Fibroblast of lung (primary cell): ENCODE measurements at places on chromosomes 2 and 18. TPM values are rescaled to one million over a fixed set of nuclear protein-coding genes. Genes with fewer than 3 reads are reported as not detected.

DNA sequence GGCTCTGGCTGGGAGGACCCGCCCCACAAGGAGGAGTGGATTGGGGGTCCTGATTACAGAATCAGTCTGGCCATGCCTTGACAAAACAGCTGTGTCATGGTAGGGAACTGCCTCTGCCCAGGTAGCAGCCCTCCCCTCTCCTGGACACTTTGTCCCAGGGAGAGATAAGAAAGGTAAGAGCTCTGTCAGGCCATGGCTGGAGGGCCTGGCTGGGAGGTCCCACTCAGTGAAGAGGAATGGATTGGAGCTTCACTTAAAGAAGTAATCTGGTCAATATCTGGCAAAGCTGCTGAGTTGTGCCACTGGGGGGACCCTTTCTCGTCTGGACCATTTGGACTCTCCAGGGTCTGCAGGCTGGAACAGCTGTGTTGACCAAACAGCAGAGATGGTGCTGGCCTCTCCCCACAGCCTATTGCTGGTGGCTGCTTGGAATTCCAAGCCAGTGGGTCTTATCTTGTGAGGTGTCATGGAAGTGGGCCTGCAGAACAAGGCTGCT is 75.4 kb downstream of the EPC2 start:
- H3K27me3 ChIP-seq = no peaks in the 10 kb centered on the region
- DNase-seq = no peak
- H3K4me1 ChIP-seq = peaks cover 5% of the 10 kb centered on the region
- no peak overlapping the region for H3K27ac ChIP-seq

- H3K4me3 ChIP-seq = no peak overlapping the region
- H3K36me3 ChIP-seq = no peaks in the 10 kb centered on the region
- DNase-seq = no peak
Measured at GRCh38 chr18:52082246-52082645, 257.8 kb upstream of the DCC start.

DNA sequence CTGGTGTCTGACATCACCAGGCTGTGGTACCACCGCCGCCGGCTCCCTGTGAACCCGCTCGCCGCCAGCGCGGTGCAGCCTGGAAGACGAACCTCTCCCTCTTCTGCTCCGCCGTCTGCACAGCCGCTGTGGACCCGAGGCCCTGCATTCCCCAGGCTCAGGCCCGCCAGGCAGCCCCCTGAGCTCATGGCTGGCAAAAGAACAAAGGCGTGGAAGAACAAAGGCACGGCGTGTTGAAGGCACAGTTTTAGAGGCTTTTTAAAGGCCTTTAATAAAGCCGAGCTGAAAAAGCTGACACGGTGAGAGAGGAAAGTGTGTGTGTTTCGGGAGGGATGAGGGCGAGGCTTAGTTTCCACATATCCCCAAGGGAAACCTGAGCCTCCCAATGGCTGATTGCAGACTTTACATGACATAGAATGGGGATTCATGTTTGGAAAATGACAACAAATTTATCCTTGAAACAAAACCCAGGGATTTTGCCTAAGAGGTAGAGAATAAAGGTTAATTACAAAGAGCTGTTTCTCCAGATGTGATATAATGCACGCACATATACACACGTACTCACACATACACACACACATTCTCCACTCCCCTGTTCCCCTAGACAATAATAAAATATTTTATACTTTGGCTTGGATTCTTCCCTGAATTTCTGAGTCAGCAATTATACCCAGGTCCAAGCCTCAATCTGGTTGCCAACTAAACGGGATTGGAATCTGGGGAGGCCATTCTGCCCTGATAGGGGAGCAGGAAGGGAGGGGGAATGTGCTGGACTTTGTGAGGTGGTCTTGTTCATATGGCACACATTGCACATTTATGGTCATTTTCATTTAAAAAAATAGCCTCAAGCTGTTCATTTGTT is 39.7 kb downstream of the RFX8 start:
- peaks cover 6% of the 10 kb centered on the region for H3K4me1 ChIP-seq
- peak; percentile 66 for DNase-seq
- no peak overlapping the region for H3K4me3 ChIP-seq

DNA sequence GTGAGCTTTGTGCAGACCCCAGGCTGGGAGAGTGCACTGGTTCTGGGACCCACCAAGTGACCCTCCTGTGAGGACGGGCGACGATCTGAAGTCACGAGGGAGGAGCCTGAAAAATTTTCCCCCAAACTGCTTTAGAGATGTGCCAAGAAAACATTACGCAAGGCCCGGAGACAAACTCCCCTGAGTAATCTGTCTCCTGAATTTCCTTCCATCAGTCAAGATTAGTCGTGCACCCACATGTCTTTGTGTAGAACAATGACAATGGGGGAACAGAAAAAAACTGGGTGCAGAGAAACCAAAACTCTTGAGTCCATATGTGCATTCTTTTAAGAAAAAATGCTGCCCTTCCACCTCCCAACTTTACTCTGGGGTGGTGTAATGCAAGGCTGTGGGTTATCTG is 12.6 kb upstream of the NCK2 start:
- H3K27me3 ChIP-seq = no peaks in the 10 kb centered on the region
- no peaks in the 10 kb centered on the region for H3K36me3 ChIP-seq
- no peak overlapping the region for H3K27ac ChIP-seq
- no peak overlapping the region for H3K4me3 ChIP-seq
- H3K4me1 ChIP-seq = peaks cover 2% of the 10 kb centered on the region
- peak; percentile 70 for DNase-seq

- H3K27ac ChIP-seq = no peak overlapping the region
- peaks cover 8% of the 10 kb centered on the region for H3K4me1 ChIP-seq
- H3K27me3 ChIP-seq = no peaks in the 10 kb centered on the region
Measured at GRCh38 chr2:222912117-222912516, 51.3 kb downstream of the ACSL3 start.

DNA sequence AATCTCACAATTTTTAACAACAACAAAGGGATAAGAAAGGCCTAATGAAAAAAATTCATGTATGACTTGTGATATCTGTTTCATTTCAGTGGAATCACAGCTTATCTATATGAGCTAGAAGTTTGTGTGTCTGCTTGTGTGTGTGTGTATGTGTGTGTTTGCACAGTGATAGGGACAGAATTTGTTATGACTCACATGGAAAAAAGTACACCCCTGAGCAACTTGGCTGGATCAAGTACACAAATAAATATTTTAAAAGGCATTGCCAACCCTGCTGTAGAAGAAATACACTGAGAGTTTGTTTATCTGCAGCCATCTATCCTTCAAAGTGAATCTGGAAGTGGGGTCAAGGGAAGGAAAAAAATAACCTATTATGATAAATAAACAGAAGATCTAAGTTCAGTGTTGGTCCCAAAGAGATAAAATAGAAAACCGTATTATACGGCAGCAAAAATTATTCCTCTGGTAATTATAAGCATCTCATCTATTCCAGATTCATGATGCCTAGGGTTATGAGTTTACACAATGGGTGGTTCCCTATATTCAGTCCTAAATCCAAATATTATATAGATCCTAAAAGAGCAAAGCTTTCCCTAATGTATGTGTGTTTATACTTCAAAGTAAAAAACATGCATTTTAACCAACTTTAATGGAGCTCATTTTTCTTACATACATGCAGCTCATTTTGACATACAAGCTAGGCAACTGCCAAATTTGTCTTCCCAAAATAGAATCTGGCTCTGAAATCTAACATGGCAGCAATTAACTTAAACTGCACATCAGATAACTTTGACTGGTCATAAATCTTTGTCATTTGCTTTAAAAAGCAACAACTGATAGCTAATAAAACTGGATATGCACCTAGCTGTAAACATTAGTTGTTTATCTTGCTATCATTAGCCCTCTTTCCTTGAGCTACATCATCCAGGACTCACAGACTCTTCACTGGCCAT is 420.6 kb downstream of the IRS1 start:
- H3K36me3 ChIP-seq = no peaks in the 10 kb centered on the region
- no peaks in the 10 kb centered on the region for H3K27me3 ChIP-seq
- DNase-seq = peak; percentile 55
- H3K4me3 ChIP-seq = no peak overlapping the region
- no peaks in the 10 kb centered on the region for H3K4me1 ChIP-seq
- no peak overlapping the region for H3K27ac ChIP-seq

- peaks cover 10% of the 10 kb centered on the region for H3K27me3 ChIP-seq
- DNase-seq = no peak
- H3K36me3 ChIP-seq = no peaks in the 10 kb centered on the region
- H3K4me3 ChIP-seq = no peak overlapping the region
- H3K27ac ChIP-seq = no peak overlapping the region
- H3K4me1 ChIP-seq = no peaks in the 10 kb centered on the region
Measured at GRCh38 chr2:61816480-61817355, 37.1 kb downstream of the FAM161A start.

DNA sequence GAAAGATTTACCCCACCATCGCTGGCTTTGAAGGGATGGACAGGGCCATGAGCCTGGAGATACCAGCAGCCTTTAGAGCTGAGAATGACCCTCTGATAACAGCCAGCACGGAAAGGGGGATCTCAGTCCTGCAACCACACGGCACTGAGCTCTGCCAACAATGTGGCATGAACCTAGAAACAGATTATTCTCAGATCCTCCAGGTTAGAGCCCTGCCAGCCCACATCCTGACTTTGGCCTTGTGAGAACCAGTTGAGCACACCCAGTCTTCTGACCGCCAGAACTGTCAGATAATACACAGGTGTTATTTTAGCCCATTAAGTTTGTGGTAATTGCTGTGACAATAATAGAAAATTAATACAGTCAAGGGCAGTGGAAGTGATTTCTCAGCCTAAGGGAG is 9.4 kb upstream of the GNLY start:
- no peak overlapping the region for H3K27ac ChIP-seq
- DNase-seq = no peak
- H3K27me3 ChIP-seq = no peaks in the 10 kb centered on the region
- H3K36me3 ChIP-seq = no peaks in the 10 kb centered on the region

- peak; percentile 93 for DNase-seq
- peak overlapping the region; percentile 79 for H3K27ac ChIP-seq
- H3K27me3 ChIP-seq = no peaks in the 10 kb centered on the region
- no peak overlapping the region for H3K4me3 ChIP-seq
- H3K4me1 ChIP-seq = peaks cover 7% of the 10 kb centered on the region
Measured at GRCh38 chr2:42314892-42315468, 46.0 kb downstream of the COX7A2L start.

DNA sequence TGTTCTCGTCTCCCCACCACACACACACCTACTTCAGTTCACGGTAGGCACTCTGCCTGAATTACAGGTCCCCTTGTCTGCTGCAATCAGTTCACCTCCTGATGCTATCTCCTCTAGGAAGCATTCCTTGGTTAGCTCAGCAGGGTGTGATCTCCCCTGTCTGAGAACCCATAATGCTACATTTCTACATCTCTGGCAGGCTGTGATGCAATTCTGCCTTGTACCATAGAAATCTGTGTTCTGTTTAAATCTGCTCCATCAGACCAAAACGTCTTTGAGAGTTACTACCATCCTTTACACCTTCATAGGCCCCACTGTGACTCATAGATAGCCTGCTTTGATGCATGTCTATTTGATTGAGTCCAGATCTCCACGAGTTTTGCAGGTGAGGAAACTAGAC is 103.9 kb downstream of the TTC32 start:
- peaks cover 2% of the 10 kb centered on the region for H3K27me3 ChIP-seq
- H3K4me1 ChIP-seq = peaks cover 11% of the 10 kb centered on the region
- H3K4me3 ChIP-seq = no peak overlapping the region
- H3K27ac ChIP-seq = no peak overlapping the region
- H3K36me3 ChIP-seq = no peaks in the 10 kb centered on the region

- H3K27me3 ChIP-seq = no peaks in the 10 kb centered on the region
- no peaks in the 10 kb centered on the region for H3K36me3 ChIP-seq
- no peak for DNase-seq
- no peaks in the 10 kb centered on the region for H3K4me1 ChIP-seq
Measured at GRCh38 chr2:145524836-145525235, 1004.9 kb upstream of the ZEB2 start.

- H3K27me3 ChIP-seq = peaks cover 10% of the 10 kb centered on the region
- no peaks in the 10 kb centered on the region for H3K36me3 ChIP-seq
- no peaks in the 10 kb centered on the region for H3K4me1 ChIP-seq
- H3K4me3 ChIP-seq = no peak overlapping the region
- DNase-seq = peak; percentile 40
Measured at GRCh38 chr2:127560201-127560930, 24.9 kb downstream of the MYO7B start.

- no peaks in the 10 kb centered on the region for H3K27me3 ChIP-seq
- peaks cover 2% of the 10 kb centered on the region for H3K36me3 ChIP-seq
- H3K27ac ChIP-seq = no peak overlapping the region
- no peaks in the 10 kb centered on the region for H3K4me1 ChIP-seq
- H3K4me3 ChIP-seq = no peak overlapping the region
- DNase-seq = no peak
Measured at GRCh38 chr18:79924814-79925731, 26.4 kb downstream of the SLC66A2 start.

- H3K27ac ChIP-seq = peak overlapping the region; percentile 92
- H3K4me1 ChIP-seq = peaks cover 11% of the 10 kb centered on the region
- H3K27me3 ChIP-seq = no peaks in the 10 kb centered on the region
- peak overlapping the region; percentile 32 for H3K4me3 ChIP-seq
- peak; percentile 98 for DNase-seq
Measured at GRCh38 chr18:12287684-12288402, 20.2 kb upstream of the TUBB6 start.

DNA sequence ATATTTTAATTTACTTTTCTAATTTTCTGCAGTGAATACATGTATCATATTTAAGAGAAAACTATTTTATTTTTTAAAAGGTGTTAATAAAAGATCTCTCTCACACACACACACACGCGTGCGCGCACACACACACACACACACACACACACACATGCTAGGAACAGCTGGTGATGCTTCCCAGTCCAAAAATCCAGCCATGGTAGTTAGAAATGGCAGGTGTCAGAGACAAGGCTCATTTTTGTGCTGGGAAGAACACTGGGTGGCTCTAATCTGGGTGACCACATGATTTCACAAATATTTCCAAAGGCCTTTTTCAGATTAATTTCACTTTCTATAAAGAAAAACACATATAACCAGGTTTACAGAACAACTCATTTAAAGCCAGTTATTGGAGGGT is 104.5 kb upstream of the NCK2 start:
- H3K4me3 ChIP-seq = no peak overlapping the region
- no peaks in the 10 kb centered on the region for H3K36me3 ChIP-seq
- H3K27ac ChIP-seq = no peak overlapping the region
- no peak for DNase-seq
- peaks cover 8% of the 10 kb centered on the region for H3K27me3 ChIP-seq

The LHCGR gene
- not detected in 2 replicates for total RNA-seq

The ANKAR gene
- total RNA-seq = 10.5 and 11.7 TPM in 2 replicates

The ABCB11 gene
- not detected in 2 replicates for total RNA-seq

The LRP1B gene
- under 0.01 TPM in 2 replicates for total RNA-seq

The CHST9 gene
- total RNA-seq = not detected in 2 replicates

The CCL20 gene
- total RNA-seq = not detected in 2 replicates

The LYPD1 gene
- total RNA-seq = 0.17 and 0.26 TPM in 2 replicates

The DNAH6 gene
- under 0.01 TPM in 2 replicates for total RNA-seq

The C1GALT1C1L gene
- total RNA-seq = 0.33 and 0.51 TPM in 2 replicates

The SPDYA gene
- total RNA-seq = 0.77 and 0.83 TPM in 2 replicates

The PLEKHH2 gene
- 14.0 and 15.9 TPM in 2 replicates for total RNA-seq

The FAM110C gene
- 0.26 TPM in 1 of 2 replicates, not detected in the other for total RNA-seq

The ELOA2 gene
- not detected in 2 replicates for total RNA-seq
